ENCODE measurements at places on chromosomes 5 and 9.

DNA sequence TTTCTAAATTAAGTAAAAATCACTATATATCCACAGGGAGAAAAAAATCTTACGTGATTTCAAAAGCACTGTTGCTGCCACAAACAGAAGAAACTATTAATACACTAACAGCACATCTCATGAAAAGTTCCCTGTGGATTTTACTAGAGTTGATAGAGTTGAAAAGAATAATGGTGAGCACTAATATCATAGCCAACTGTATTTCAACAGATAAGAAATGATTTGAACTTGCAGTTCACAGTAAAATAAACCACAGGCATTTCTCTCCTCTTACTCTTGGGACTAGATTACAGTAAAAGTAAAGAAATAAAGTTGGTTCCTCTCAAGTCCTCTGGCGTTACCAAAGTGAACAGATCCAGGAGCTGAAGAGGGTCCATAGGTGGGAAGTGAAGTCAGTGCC, 27.9 kb downstream of the AGTPBP1 start:
- no peak for DNase-seq

- DNase-seq, result no peak
These were observed 191.9 kb downstream of the FANCC start for GRCh38 chr9:95125652-95126051.

- no peak for DNase-seq
These were observed 41.5 kb downstream of the MEGF10 start for GRCh38 chr5:127331890-127332649.

DNA sequence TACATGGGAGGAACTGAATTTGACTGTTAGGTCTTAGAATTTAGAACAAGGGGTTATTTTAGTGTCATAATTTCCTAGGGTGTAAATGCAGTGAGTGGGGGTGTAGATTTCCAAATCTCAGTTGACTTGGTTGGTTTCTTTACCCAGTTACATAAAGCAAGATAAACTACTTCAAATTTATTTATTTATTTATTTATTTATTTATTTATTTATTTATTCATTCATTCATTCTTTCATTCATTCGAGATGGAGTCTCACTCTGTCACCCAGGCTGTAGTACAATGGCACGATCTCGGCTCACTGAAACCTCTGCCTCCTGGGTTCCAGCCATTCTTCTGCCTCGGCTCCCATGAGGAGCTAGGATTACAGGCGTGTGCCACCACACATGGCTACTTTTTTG, 200.4 kb downstream of the SLF1 start:
- DNase-seq, result no peak

GRCh38 chr5:17255471-17256021, 38.1 kb downstream of the BASP1 start:
- no peak for DNase-seq

DNA sequence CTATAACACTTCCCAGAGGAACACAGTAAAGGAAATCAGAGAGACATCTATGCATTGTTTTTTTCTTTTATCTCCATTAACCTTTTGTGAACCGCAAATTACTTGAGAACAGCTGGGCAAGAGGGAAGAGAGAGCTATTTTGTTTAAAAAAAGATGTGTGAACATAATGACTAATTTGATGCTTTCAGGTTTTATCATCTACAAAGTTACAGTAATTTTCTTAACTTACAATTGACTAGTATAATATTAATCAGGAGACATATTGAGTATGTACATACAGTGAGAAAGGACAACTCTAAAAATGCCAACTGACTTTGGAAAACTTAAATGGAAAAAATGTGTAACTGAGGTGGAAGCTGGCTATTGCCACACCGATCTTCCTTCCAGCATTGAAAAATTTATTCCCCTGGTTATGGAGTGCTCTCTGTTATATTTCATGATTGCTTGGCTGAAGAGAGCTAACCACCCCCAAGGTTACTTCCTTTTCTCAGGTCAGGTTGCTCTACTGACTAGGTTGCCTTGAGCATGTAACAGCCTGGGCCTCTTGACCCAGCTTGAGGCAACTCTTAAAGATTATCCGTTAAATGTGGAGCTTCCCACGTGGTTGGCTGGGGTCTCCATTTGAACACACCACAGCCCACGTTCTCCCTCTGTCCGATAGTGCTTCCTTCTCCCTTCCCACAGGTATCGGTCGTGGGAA, 62.6 kb upstream of the C6 start:
- DNase-seq, result no peak
